ENCODE measurements at places on chromosomes 3 and 15.

GRCh38 chr15:83323296-83323711 is 38.8 kb upstream of the BNC1 start:
- DNase-seq: no peak

DNA sequence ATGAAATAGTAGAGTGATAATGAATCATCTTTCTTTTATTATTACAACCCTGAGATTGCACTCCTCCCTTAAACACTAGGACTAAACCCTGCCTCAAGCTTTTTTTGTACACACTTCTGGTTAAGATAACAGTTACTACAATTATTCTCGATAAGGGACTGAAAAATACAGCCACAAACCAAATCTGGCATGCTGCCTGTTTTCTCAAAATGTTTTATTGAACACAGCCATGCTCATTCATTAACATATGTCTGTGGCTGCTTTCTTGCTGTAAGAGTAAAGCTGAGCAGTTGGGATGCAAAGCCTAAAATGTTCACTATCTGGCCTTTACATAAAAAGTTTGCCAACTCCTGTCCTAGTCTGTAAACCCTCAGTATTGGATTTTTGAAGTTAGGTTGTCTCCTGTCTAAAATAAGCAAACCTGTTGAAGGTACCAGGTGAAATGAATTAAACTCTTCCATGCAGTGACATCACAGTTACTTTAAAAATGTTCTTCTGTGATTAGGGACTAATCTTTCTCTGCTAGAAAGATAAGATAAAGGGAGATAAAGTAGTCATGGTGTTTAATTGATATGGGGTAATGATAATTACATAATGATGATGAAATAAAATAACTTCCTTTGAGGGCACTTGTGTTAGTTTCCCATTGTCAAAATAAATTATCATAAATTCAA is 218.2 kb downstream of the STXBP5L start:
- DNase-seq: no peak

DNA sequence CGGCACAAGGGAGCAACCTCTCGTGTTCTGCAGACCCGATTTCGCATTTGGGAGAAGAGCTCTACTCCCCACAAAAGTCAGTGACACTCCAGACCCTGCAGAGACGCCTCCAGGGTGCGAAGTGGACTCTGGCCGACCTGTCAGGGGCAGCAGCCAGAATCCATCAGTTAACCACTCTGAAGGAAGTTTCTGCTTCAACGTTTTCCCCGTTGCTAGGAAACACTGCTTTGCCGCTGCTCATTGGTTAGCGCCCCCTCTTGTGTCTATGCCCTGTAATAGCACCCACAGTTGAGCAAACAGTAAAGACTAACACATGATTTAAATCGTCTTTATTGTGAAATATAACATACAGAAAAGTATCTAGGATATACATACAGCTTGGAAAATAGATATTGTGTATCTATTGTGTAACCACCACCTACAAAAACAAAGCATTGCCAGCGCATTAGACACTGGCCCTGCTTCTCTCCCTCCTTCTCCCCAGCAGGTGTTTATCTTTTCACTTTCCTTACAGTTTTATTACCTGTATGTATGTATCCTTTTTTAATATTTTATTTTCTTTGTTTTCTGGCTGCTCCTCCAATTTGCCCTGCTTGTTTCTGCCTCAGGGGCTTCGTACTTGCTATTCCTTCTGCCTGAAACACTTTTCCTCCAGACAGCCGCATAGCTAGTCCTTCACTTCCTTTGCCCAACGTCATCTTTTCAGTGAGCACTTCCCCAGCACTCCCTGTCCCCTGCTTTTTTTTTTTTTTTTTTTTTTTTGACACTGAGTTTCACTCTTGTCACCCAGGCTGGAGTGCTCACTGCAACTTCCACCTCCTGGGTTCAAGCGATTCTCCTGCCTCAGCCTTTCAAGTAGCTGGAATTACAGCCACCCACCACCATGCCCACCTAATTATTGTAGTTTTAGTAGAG is 38.8 kb downstream of the TMEM40 start:
- peak; percentile 57 for DNase-seq

DNA sequence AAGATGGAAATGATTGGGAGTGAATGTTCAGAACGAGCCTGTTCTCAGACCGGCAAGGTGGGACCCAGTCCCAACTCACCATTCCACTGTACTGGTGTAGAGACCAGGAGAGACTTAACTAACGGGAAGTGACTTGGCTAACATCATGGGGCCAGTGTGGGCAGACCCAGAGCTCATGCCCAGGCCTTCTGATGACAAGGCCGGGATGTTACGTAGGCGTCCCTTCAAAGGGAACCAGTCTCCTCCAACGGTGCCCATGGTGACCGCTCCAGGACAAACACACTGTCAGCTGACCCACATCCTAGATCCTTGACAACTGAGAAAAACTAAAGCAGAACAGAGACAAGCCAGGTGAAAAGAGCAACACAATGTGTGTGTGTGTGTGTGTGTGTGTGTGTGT is 128.4 kb upstream of the HACD2 start:
- DNase-seq: no peak

- DNase-seq: no peak
Measured at GRCh38 chr3:182618981-182619591, 174.2 kb upstream of the ATP11B start.

DNA sequence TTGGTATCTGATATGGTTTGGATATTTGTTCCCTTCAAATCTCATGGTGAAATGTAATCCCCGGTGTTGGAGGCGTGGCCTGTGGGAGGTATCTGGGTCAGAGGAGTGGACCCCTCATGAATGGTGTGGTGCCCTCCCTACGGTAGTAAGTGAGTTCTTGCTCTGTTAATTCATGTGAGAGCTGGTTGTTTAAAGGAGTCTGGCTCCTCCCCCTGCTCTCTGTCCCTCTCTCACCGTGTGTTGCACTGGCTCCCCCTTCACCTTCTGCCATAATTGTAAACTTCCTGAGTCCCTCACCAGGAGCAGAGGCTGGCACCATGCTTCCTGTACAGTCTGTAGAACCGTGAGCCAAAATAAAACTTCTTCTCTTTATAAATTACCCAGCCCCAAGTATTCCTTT is 246.9 kb upstream of the AGTR1 start:
- DNase-seq: no peak

- DNase-seq: no peak
Measured at GRCh38 chr3:9730657-9731205, 804 bp upstream of the BRPF1 start.

DNA sequence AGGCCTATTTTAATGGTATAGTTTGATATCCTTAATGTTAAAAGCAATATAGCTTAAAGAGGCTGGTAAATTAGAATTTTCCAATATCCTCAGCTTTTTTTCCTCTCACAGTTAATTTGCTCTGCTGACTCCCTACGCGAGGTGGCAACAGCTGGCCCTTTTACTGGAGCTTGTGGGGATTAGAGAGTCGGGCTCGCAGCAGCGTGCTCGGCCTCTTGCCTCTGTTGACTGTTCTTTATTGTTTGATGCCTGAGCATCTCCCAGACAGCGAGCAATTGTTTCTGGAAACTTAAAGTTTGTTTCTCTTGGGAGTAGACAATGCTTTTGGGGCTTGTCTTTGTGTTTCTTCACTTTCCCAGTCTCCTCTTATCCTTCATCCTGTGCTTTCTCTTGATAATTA is 80.8 kb downstream of the OPA1 start:
- DNase-seq: no peak

DNA sequence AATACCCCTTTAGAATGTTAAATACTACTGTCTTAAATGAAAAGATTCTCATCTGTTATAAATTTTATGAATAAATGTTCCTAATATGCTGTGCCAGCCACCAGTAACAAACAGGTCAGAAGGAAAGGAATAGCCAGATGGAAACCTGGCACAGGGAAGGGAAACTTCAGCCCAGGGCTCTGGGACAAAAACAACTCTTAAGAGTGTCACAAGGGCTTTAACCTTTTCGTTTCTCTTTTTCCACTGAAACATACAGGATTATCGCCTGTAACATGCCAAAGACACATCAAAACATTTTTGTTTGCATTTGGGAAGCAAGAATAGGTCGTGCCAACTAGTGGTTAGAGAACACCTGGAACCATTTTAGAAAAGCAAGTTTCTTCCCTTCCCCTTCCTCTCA is 109.0 kb upstream of the NEDD4 start:
- no peak for DNase-seq

- no peak for DNase-seq
Measured at GRCh38 chr3:108219336-108219735, 2.9 kb downstream of the IFT57 start.

DNA sequence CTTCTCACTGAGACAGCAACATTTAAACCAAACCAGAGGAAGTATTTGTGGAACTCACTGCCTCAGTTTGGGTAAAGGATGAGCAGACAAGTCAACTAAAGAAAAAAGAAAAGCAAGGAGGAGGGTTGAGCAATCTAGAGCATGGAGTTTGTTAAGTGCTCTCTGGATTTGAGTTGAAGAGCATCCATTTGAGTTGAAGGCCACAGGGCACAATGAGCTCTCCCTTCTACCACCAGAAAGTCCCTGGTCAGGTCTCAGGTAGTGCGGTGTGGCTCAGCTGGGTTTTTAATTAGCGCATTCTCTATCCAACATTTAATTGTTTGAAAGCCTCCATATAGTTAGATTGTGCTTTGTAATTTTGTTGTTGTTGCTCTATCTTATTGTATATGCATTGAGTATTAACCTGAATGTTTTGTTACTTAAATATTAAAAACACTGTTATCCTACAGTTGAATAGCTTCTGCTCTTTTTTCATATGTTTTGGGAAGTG is 23.3 kb downstream of the CLDN18 start:
- no peak for DNase-seq

DNA sequence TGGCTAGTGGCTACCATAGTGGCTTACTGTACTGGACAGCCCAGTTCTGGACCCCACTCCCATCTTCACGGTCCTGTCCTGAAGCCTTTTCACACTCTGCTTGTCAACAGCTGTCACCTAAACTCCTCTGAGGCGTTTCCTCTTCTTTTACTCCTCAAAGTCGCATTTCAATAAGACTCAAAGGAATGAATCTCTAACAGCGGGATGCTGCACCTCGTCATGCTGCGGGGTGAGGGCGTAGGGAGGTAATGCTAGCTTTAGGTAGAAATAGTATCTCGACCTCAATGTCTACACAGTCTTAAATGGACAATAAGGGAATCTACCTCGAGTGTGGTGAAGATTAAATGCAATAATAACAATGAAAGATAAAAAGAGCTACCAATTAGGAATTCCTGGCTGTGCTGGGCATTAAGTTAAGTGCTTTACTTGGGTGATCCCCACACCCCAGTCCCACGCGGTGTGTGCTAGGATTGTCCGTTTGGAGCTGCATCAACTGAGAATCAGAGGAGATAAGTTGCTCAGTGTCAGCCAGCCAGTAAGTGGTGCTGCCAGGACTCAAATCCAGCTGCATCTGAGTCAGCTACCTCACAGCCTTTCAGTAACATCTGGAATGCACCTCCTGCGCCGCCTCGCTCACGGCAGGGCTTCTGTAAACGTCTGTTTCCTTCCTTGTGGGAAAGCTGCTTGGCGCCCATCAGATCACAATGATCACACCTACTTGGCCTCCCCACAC is 14.0 kb downstream of the PLA2G4D start:
- DNase-seq: no peak
